ENCODE measurements at places on chromosomes 1 and 21.

GRCh38 chr21:42218836-42219605, at the start of gene ABCG1:
Gene ABCG1 (plus strand): TSS chr21:42219140. CDS start chr21:42219263, 123 bp downstream.
- no peak for DNase-seq

GRCh38 chr1:86085741-86086409, 70.7 kb downstream of the COL24A1 start:
- peak; percentile 49 for DNase-seq

DNA sequence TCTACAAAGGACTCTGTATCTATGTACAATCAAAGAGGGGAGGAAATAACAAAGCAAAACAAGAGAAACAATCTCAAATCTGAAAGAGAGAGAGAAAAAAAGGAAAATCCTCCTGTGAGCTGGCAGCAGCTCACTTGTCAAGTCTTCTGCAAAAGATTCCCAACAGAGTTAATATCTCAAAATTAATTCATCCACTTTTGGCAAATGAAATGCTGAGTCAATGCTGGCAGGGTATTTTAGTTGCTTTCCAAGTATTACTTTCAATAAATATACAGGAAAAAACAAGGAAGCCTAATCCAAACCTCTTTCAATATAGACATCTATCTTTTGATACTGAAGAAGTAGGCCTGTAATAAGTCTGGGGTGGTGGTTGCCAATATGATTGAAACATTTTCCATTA, 613.9 kb upstream of the NEGR1 start:
- no peak for DNase-seq

DNA sequence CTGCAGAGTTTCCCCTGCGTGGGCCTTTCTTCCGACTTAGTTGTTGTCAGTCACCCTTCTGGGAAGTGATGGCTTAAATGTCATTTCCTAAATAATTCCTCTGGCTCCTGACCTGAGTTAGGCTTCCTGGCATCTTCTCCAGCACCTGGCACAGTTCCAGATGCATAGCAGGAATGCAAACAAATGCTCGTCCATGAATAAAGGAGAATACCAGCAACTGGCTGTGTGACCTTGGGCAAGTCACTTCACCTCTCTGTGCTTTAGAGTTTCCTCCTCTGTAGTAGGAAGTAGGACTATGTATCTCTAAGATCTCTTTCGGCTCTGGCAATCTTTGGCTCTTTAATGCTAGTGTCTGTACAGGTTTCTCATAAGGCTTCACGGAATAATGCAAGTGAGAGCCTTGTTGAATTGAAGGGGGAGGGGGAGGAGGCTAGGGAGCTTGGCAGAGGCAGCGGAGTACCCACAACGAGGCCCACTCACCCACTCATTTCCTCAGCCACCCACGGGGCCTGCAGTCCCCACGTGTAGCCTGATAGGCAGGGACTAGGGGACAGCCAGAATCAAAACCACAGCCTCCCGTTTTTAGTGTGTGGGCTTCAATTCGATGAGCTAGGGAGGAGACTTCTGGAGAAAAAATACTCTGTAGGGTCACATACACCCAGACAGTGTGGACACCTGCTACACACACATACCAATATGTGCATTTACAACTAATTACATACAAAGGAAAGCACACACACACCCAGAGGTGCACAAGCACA, 48.1 kb downstream of the TENT5C start:
- no peak for DNase-seq

GRCh38 chr1:181204530-181204929, 116.0 kb downstream of the IER5 start:
- no peak for DNase-seq

Data from chondrocyte (in vitro differentiated cells).